IPS DF 19.7 (cell line): ENCODE measurements at places on chromosomes 7 and 10.
A peak's percentile ranks its signal among the peaks of the same experiment; 100 is the strongest.

DNA sequence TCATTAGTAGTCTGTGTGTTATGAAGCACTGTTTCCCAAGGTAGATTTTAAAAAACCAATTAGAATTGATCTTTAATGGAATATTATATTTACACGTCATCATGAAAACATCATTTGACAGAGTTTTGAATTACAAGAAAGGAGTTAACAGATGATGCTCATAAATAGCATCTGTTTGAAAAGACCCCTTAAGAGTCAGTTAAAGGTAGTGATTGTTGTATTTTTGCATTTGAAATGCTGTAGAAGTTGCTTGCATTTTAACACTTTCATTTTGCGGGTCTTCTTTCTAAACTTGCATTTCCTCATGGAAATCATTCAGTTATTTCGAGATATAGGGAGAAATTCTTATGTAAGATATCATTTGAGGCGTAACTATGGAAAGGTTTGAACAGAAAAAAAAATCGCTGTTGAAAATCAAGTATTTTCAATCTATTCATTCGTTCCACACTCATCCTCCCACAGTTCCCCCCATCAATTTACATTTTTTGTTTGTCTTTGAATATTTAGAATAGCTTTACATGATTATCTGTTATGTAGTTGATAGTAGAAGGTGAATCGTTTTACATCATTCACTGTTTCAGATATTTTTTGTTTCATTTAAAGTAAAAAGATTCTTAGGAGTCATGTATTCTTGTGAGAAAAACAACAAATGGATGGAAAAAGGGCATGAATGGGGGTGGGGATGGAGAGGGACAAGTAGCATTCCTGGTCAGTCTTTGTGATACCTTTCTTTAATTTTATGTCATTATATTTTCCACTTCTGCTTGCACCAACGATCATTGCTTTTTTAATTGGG, 3.0 kb upstream of the SKIDA1 start:
- no peak for DNase-seq

DNA sequence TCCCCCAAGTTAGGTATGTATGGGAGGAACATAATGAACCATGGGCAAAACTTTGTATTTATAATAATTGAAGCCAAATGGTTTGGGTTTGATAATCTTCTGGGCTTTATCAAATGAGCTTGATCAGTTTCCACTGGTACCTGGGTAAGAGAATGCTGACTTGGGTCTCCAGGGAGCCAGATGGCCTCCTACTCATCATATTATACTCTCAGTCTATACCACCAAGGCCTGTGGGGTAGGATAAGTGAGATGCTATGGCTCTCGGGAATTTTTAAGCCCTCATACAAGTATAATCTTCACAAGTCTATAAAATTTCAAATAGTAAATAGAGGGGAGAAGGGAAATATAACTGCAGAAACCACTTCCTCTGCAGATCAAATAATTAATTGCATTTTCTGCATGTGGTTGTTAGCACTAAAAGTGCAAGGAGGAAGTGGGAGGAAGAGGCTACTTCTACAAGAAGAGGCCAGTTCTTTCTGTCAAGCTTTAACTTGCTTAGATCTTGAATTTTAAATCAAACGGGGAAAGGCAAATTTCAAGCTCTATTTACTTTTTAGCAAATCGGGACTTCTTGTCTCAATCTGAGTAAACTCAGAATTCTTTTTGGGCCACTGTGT, 349.0 kb downstream of the SORCS1 start:
- DNase-seq: no peak

GRCh38 chr7:4049202-4049601, 632.9 kb upstream of the FOXK1 start:
- no peak for DNase-seq

GRCh38 chr10:80136134-80136571, 3.6 kb downstream of the PLAC9 start:
- DNase-seq: no peak

GRCh38 chr7:155807789-155808548, 4.3 kb downstream of the SHH start:
- no peak for DNase-seq

GRCh38 chr10:104268713-104269645, at the start of gene GSTO2:
GSTO2 (plus strand) TSS chr10:104269184; CDS start chr10:104274916, 5,732 bp downstream.
- DNase-seq: peak; percentile 95

DNA sequence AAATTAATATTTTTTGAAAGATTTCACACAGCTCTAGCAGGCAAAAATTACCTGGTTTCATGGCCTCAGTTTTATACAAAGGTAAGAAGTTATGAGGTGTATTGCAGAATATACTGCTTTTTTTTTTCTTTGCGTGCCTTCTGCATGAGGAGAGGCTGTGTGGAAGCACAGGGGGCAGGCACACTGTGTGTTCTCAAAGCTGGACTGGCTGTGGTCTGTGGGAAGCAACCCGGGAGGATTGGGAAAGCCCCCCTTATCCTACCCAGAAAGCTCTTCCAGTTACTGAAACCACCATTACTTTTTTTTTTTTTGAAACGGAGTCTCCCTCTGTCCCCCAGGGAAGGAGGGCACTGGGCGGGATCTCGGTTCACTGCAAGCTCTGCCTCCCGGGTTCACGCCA, 25.0 kb downstream of the ADARB2 start:
- DNase-seq: no peak

DNA sequence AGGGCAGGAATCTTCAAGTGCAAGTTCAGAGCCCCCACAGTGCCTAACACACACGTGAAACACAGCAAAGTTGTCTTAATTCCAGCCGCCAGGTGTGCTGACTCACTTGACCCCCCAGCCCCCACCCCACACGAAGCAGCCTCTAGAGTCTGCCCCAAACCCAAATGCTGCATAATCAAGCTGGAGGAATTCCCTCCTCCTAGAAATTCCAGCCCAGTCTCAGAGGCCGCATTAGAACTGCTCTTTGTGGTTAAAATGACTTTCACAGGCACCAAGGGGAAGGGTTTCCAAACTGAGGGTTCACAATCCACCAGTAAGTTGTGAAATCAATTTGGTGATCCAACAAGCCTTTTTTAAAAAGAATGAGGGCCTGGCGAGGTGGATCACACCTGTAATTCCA, 67.0 kb upstream of the PLXNA4 start:
- no peak for DNase-seq

- no peak for DNase-seq
These were observed 707 bp upstream of the GHITM start for GRCh38 chr10:84138478-84139125.

DNA sequence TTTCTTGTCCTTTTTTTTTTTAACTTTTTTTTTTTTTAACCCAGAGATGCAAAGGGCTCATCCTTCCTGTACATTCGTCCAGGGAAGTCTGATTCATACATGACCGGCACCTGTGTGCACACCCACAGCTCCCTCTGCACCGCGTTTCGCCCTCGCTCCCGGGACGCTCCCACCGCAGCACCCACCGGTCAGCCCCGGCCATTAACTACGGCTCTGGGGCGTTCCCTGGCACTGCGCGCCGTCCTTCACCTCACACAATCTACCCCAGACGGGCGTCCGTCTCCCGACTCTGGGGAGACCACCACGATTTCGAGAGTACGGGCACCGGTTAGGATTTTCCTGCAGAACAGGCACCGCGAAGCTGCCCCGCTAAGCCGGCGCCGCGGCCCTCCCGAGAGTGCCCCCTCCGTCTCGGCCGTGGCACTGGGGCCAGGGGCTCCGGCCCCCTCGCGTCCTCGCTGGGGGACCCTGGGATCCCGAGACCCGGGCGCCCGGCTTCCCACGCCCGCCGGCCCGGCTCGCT, 452 bp downstream of the ATE1 start:
- DNase-seq: no peak

DNA sequence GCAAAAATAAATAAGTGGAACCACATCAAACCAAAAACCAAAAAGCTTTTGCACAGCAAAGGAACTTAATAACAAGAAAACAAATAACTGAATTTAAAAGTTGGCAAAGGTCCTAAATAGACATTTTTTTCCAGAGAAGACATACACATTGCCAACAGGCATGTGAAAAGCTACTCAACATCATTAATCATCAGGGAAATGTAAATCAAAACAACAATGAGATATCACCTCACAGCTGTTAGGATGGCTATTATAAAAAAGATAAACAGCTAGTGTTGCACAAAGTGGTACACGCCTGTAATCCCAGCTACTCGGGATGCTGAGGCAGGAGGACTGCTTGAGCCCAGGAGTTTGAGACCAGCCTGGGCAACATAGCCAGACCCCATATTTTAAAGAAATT, 2.2 kb upstream of the SUN3 start:
- no peak for DNase-seq

- DNase-seq: no peak
These were observed 115.7 kb downstream of the MTPAP start for GRCh38 chr10:30233186-30233959.

GRCh38 chr7:1508277-1508758, 4.1 kb upstream of the INTS1 start:
- DNase-seq: no peak

DNA sequence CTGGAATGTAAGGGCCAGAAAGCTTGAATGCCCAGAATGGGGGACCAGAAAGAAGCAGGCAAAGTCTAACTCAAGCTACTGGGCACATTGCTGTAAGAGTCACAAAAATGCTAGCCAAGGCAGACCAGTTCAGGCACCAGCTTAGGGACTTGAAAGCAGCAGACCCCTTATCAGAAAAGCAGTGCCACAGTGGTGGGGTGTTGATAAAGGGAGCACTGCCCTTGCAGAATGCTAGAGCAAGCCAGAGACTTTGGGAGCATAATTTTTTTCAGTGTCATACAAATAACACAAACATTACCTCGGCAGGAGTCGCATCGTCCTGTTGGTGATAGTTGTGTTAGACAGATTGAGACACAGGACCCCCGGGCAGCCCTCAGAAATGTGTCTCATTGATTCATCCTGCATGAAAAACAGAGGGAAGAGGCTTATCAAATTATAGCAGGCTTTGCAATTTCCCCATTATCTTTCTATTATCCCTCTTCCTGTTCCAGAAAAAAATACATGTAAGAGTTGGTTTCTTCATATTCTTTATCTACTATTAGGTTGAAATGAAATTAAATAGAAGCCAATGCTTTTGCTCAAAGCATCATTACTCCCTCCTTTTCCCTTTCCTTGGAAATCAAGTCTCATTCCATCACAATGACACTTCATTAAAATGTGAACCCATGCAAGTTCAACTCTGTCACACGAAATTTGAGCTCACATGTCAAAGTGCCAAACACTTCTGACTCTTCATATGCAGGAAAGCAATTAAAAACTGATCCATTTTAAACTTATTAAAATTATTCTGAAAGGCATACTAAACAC, 13.4 kb downstream of the LRRC17 start:
- DNase-seq: no peak

GRCh38 chr7:122305475-122306319, 1.1 kb upstream of the FEZF1 start:
- no peak for DNase-seq

- DNase-seq: peak; percentile 45
These were observed 75.7 kb upstream of the CCDC71L start for GRCh38 chr7:106736508-106737201.

DNA sequence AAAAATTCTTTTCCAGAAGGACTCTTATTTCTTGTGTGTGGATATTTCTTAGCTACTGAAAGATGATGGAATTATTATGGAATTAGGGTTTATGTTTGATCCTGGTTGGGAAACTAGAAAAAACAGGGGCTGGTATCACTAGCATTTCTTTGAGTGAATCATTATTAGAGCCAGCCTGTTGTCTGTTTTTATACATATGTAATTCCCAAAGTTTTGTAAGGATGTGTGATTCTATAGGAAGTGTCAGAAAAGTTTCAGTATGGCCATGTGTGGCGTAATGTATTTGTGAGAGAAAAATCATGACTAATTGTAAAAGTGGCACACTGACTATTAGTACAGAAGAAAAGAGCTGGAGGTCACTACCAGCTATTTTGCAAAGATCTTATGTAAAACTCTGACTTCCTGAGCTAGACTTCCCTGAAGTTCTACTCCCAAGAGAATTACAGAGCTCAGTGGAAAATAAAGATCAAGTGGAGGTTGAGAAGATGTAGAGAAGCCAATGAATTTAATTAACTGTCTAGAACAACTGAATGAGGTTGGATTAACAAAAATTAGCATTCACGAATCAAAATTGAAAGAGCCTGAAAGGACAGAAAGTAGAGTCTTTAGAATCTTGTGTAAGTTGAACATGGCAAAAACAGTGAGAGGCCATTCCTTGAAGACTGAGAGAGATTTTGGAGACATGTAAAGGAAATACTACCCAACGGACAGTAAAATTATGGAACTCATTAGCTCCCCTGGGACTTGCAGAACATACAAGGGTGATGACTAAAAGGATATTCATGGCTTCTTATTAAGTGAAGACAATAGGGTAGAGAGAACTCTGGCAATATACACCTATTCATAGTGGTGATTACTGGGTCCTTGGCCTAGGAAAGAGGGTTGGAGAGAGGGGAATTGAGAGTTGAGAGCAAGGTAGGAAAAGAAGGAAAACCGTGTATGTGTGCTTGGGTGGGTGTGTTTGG, 12.5 kb downstream of the ZNF365 start:
- no peak for DNase-seq

DNA sequence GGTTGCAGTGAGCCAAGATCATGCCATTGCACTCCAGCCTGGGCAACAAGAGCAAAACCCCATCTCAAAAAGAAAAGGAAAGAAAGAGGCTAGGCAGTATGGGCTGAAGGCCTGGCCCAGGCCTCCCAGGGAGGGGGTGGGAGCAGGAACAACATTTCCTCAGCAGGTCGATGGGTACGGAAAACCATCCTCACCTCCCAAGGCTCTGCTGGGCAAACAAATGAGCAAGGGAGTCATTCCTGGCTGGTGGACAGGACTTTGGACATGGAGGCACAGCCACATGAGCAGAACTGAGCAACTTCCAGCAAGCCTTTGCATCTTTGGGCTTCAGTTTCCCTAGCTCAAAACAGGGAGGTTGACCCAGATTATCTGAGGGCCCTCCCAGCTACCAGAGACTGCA, 13.0 kb downstream of the OGDHL start:
- DNase-seq: no peak

GRCh38 chr7:50368366-50368765, 63.9 kb downstream of the IKZF1 start:
- DNase-seq: no peak

DNA sequence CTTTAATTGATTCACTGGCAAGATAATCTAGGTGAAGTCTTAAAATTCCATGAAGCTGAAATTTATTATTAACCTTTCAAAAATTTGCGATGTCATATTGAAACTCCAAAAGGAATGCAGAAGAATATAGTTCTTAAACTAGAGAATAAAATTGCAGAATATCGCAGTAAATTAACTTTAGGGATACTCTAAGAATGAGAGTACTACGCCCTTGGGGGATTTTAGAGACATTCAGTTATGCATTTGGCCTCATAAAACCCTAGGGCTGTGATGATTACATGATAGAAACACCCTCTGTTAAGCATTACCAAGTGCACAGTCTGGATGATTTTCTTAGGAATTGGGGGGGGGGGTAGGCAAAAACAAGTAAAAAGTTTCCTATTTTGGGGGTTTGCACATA, 3.7 kb downstream of the WNT2 start:
- DNase-seq: no peak
